SJSA1 (cell line): ENCODE measurements at places on chromosomes 1 and 21. TPM values are rescaled to one million over a fixed set of nuclear protein-coding genes. Genes with fewer than 3 reads are reported as not detected.

The OR10J4 gene
- not detected in 2 replicates for total RNA-seq

The GUCA2B gene
- total RNA-seq: not detected in 2 replicates

- no peak overlapping the region for H3K4me3 ChIP-seq
- no peak for DNase-seq
- no peaks in the 10 kb centered on the region for H3K4me1 ChIP-seq
- H3K27ac ChIP-seq: no peak overlapping the region
- no peaks in the 10 kb centered on the region for H3K36me3 ChIP-seq
- no peaks in the 10 kb centered on the region for H3K27me3 ChIP-seq
Observed at GRCh38 chr1:173914366-173914871, 2.7 kb downstream of the SERPINC1 start.

DNA sequence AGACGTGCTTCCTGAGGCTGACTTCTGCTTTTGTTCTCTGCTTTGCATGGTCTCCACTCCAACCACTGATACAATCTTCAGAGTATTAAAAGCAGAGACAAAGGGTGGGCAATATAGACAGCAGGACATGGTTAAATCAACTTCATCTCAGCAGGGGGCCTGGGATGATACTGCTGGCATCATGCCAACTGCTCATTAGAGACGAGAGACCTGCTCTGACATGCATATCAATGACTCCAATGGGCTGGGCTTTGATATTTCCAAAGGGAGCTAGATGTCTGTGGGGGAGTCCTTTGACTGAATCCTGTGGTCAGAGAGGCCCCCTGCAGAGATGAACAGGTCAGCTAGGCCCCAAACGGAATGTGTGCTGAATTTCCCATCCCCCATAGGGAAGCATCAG lies 106.6 kb downstream of the ACTL8 start:
- no peaks in the 10 kb centered on the region for H3K36me3 ChIP-seq
- H3K4me1 ChIP-seq: peaks cover 11% of the 10 kb centered on the region
- H3K27me3 ChIP-seq: no peaks in the 10 kb centered on the region
- DNase-seq: no peak

- peaks cover 5% of the 10 kb centered on the region for H3K36me3 ChIP-seq
- no peaks in the 10 kb centered on the region for H3K27me3 ChIP-seq
- no peak overlapping the region for H3K4me3 ChIP-seq
- DNase-seq: no peak
- H3K27ac ChIP-seq: no peak overlapping the region
Observed at GRCh38 chr21:25997788-25998611, 172.6 kb downstream of the APP start.

GRCh38 chr1:1021010-1021919 lies 1.3 kb downstream of the AGRN start:
- peak overlapping the region; percentile 92 for H3K4me3 ChIP-seq
- peak; percentile 90 for DNase-seq
- peaks cover 43% of the 10 kb centered on the region for H3K4me1 ChIP-seq

- no peaks in the 10 kb centered on the region for H3K27me3 ChIP-seq
- peaks cover 5% of the 10 kb centered on the region; the same call in 1 of the 2 replicates for H3K36me3 ChIP-seq
- peaks cover 52% of the 10 kb centered on the region for H3K4me1 ChIP-seq
- H3K4me3 ChIP-seq: no peak overlapping the region
- DNase-seq: no peak
Observed at GRCh38 chr21:45316871-45317397, 29.2 kb upstream of the POFUT2 start.

DNA sequence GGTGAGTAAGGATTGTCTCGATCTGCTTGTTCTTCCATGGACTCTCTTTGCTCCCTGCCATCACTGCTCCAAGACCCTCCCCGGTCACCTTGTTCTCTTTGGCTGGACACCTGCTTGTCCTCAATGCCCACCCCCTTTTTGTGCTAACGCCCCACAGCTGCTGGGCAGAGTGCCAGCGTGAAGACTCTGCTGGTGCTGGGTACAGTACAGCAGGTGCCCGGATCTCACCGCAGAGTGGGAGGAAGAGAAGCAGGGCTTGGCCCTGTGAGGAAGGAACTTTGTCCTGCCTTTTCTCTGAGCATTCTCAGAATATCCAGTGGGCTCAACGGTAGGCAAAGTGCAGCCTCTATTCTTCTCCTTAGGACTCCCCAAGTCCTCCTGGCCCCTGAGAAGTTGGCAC lies 90.1 kb downstream of the PLXNA2 start:
- no peak for DNase-seq
- peaks cover 11% of the 10 kb centered on the region for H3K4me1 ChIP-seq
- no peak overlapping the region for H3K27ac ChIP-seq
- H3K36me3 ChIP-seq: peaks cover 5% of the 10 kb centered on the region

DNA sequence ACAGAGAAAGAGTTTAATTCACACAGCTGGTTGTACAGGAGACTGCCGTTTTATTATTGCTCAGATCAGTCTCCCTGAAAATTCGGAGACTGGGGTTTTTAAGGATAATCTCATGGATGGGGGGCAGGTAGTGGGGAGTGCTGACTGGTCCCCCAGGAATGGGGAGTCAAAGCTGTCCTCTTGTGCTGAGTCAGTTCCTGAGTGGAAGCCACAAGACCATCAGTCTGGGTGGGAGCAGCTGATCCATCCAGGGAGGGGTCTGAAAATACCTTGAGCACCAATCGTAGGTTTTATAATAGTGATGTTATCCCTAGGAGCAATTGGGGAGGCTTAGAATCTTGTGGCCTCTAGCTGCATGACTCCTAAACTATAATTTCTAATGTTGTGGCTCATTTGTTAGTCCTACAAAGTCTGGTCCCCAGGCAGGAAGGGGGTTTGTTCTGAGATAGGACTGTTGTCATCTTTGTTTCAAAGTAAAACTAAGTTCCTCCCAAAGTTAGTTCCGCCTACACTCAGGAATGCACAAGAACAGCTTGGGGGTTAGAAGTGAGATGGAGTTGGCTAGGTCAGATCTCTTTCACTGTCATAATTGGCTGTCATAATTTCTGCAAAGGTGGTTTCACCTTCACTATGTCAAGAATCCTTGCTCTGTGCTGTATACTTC lies 50.3 kb downstream of the TRAF5 start:
- H3K4me1 ChIP-seq: peaks cover 1% of the 10 kb centered on the region; the same call in 1 of the 2 replicates
- H3K27ac ChIP-seq: no peak overlapping the region
- no peaks in the 10 kb centered on the region for H3K27me3 ChIP-seq
- no peak overlapping the region for H3K4me3 ChIP-seq

DNA sequence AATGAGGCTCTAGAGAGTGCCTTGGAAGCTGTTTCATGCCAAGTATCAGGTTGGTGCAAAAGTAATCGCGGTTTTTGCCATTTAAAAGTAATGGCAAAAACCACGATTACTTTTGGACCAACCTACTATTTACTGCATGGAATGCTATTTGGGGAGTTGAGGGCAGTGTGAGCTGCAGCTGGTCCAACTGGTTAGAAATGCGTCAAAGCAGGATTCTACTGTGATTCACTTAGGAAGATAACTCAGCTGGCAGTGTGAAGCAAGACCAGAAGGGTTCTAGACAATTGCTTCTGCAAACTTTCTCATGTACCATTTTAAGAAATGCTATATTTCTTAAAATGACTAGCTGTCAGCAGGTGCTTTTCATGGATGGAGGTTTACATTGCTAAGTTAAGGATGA lies 21.2 kb upstream of the PLA2G2C start:
- H3K36me3 ChIP-seq: no peaks in the 10 kb centered on the region
- no peaks in the 10 kb centered on the region for H3K4me1 ChIP-seq
- no peak for DNase-seq
- no peak overlapping the region for H3K4me3 ChIP-seq
